HuH-7 (cell line): ENCODE measurements at places on chromosomes 5 and 9.

DNA sequence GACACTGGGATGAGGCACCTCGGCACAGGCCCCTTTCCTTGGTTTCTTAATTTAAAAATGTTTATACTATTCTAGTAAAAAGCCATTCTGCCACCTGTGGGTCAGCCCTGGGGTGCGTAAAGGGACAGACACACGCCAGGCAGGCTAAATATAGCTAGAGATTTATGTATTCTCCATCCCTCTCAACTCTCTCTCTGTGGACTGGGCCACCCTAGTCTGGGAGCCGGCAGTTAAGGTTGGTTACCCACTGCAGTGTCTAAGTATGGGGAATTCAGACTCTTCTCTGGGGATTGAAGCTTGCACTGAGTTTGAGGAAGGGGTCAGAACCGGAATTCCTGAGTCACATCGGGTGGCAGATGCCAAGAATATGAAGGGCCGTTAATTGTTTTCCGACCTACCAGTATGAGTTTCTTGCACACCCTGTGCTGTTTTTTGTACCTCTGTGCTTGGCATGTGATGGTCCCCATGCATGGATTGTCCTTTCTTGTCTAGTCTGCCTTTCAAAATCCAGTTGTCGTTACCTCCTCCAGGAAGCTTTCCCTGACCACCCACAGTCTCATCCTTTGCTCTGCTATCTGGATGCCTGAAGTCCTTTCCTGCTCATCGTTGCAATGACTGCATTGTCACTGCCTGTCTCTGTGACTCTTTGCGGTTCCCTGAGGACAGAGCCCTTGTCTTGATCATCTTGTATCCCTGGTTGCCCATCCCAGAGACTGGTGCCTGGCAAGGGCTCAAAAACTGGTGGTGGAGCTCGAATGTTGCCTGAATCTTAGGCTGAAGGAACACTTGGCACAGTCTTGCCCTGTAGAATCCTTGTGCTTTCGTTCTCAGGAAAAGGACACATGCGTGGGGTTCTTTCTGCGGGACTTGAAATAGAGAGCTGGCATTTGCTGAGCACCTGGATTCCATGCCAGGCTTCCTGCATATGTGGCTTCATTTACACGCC lies 2.1 kb downstream of the NEURL1B start:
- DNase-seq, result no peak

DNA sequence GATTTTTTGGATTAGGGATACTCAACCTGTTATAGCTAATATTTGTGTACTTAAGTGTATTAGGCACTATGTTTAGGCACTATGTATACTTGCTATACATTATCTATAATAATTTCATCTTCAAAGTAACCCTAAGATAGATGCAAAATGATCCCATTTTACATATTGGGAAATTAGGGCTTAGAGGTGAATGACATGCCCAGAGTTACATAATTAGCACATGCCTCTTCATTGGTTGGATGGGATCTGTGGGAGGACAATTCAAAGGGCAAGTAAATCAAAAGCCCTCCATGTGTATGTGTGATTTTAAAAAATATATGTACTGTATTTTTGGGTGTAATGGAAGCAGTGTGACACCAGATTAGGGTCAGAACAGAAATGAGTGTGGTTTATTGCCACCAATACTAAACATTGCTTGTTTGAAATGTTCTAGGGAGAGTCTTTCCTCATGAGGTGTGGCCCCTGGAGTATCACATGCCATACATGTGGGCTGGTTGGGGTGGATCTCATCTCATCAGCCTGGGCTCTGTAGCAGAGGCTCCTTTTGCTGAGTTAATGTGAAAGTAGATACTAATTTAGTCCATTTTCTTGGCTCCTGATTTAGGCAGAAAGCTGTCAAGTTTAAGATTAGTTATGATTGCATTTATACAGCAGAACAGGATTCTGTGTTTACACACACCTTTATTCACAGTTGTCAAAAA lies 5.5 kb downstream of the C9orf85 start:
- DNase-seq, result no peak

DNA sequence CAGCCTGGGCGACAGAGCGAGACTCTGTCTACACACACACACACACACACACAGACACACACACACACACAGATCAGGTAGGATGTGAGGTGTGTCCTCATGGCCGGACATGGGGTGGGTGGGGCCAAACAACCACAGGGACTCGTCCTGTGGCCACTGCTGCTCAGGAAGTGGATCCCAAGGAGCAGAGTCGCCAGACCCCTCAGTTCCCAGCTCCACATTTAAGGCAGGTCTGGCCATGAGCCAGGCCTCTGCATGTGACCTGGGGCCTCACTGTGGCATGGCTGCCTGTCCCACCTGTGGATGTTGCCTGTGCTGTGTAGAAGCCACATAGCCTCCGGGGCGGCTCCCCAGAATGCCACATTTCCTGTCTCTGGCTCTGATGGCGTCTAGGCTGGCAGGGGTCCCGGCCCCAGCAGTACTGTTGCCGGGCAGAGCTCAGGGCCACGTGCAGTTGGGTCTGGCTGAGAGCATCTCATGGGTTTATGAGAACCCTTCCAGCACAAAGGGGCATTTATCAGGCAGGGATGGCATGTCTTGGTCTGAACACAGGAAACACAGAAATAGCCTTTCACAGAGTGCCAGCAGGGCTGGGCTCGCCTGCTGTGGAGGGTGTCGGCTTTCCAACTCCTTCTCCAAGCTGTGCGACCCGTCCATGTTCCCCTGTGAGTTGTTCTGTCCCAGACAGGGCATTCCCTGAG lies 9.9 kb upstream of the NINJ1 start:
- DNase-seq, result no peak

GRCh38 chr9:94269264-94269663 lies 10.2 kb downstream of the ZNF169 start:
- DNase-seq, result no peak

GRCh38 chr5:122967085-122967484 lies 69.4 kb downstream of the PPIC start:
- DNase-seq, result no peak

- DNase-seq, result no peak
Measured at GRCh38 chr9:113913426-113914195, 37.5 kb downstream of the ZNF618 start.

DNA sequence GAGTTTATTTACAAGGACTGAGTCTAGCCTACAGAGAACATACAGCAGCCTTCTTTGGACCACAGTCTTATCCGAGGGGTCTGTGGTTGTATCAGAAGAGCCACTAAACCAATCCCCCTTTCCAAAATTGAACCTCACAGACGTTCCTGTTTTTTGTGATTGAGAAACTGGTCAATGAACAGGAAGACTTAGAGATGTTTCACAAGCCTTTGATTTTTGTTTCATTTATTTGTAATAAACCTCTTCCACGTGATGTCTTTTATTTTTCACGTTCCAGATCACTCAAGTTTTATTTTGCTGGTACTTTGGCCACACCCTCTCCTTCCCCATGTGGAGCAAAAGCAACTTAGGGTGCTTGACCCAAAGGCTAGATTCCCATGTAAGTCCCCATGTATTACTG lies 16.1 kb downstream of the CCT5 start:
- no peak for DNase-seq

DNA sequence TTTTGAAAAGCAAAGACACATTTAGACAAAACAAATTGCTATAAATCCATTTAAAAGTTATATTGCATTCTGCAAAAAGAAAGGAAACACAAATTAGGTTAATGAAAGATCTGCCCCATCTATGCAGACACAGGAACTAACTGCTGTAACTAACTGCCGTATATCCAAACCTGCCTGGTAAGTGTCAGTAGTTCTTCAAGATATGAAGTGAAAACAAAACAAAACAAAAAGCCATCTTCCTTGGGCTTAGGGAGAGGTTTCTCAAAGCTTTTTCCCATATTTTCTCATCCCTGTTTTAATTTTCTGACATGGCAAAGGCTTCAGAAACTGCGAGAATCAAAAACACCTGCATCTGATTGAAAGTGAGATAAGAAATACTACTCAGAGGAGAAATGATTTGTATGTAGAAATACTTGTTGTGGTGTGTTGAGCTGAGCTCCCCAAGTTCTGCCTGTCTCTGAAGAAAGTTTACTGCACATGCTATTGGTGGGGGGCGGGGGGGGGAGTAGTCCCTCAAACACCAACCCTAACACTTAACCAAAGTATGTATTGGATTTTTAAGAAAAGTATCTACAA lies 750.5 kb downstream of the PTPRD start:
- no peak for DNase-seq
